ENCODE measurements at places on chromosomes 5 and 9. TPM values are rescaled to one million over a fixed set of nuclear protein-coding genes. Genes with fewer than 3 reads are reported as not detected.

Gene GLRA1
- not detected for total RNA-seq

Gene CCNI2
- total RNA-seq, result not detected

Gene NDUFB6
- total RNA-seq, result 75.8 TPM

Gene FGF1
- total RNA-seq, result 0.09 TPM

Gene MACIR
- total RNA-seq, result 9.3 TPM

Gene PCDHGA2
- 0.90 TPM for total RNA-seq

Gene RASEF
- total RNA-seq, result 0.09 TPM

Gene MARVELD2
- 1.7 TPM for total RNA-seq

Gene CER1
- not detected for total RNA-seq

Gene ZBTB34
- 7.7 TPM for total RNA-seq

Gene PPIC
- total RNA-seq, result 54.5 TPM

Gene CMBL
- total RNA-seq, result 6.7 TPM

Gene IFNA10
- not detected for total RNA-seq

Gene SLC24A2
- total RNA-seq, result not detected
